NB4 (cell line): ENCODE measurements at places on chromosomes 1 and 21.

GRCh38 chr1:14516974-14517840, 81.3 kb upstream of the KAZN start:
- DNase-seq, result no peak

- DNase-seq, result no peak
Measured at GRCh38 chr21:25186273-25186672, 421.0 kb downstream of the MRPL39 start.

DNA sequence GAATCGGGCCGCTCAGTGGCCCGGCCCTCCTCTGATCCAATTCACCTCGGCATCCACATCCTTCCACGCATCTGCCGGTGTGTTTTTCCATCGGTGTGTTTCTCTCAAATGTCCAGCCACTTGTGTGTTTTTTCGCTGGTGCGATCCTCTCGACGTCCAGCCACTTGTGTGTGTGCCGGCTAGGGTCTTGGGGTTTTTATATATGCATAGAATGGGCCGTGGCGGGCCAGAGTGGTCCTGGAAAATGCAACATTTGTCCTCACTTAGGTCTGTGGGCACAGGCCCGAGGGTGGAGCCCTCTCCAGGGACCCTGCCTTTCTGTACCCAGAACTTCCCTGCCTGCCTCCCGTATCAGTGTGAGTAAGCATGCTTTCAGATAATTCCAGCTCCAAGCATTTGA, 1106.4 kb downstream of the AMY1C start:
- DNase-seq, result no peak

DNA sequence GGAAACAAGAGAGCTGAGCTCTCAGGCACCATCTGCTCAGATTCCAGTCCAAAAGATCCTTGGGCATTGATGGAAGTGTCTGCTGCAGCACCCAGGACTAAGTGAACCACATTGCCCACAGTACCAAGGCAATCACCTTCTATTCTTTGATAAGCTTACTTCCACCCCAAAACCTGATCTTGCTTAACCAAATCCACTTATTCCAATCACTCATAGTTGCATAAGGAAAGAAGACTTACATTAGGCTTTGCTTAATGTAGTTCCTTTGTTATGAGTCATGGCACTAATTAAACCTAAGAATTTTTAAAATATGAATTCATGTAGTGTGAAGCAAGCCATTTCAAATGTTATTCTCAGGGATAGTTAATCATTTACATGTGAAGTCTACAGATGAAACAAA, 84.5 kb downstream of the UCHL5 start:
- no peak for DNase-seq

- no peak for DNase-seq
Measured at GRCh38 chr1:18108299-18109057, 880 bp downstream of the IGSF21 start.

DNA sequence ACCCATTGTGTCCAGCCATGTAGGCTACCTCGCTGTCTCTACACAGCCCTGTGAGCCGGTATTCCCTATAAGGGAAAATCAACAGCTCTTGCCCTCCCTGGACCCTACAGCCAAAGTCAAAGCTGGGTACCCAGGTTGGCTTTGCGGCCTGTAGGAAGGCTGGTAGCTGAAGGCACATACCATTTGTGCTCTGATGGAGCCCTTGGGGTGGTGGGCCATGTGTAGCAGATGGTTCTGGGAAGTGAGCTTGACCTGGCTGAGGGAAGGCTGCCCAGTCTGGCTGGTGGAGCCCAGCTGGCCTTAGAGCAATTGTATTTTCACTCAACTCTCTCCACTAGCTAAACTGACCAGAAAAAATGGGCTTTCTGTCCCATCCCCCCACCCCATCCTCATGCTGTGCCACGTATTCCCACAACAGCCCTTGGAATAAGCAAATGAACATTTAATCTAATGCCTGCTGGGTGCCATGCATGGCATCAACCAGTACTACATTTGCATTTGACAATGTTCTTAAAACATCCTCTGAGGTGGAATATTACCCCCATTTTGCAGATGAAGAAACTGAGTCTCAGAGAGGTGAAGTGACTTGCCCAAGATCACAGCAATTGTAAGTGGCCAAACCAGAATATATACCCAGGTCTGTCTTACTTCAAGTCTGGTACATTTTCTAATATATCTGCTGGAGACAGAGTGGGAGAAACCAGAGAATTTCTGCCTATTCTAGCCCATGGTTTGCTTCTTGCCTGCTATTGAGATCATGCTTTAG, 56.8 kb downstream of the NDUFS5 start:
- no peak for DNase-seq

- DNase-seq, result no peak
Measured at GRCh38 chr1:84429231-84429630, 30.9 kb downstream of the DNASE2B start.

DNA sequence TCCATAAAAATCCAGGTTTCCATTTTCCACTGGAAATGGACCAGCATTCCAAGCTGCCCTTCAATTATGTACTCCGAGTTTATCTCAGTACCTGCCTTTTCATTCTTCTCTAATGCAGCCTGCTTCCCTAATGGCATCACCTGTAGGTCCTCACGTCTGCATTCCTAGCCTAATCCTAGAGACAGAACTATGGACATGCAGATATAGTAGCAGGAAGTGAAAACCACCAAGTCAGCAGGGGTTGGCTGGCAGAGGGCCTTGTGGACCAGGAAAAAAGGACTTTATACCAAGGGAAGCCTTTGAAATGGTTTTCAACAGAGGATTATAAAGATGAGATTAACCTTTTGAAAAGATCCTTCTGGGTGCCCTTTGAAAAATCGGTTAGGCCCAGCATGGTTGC, 135.7 kb upstream of the L1TD1 start:
- no peak for DNase-seq

DNA sequence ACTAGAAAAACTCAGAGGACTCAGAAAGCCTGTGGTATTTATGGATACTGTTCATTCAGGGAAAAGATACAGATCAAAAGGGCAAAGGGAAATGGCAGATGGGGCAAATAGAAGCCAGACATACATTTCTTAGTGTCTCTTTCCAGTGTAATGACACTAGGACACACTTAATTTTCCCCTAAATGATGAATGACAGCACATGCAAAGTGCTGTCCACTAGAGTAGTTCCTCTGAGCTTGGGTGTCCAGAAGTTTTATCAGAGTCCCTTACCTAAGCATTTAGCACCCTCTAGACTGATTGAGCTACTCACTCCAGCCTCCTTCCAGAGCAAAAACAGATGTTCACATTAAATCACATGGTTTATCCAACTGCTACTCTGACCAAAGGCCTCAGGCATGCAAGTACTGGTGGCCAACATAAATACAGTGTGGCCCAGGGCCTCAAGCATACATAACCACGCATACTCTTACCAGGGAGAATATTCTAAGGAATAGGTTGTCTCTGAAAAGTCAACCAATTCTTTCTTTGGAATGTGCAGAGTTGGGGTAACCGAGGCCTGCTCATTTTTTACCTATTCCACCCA, 166.9 kb downstream of the NCAM2 start:
- DNase-seq, result no peak

- no peak for DNase-seq
Measured at GRCh38 chr1:110752941-110753725, 78.4 kb upstream of the KCNA3 start.

- no peak for DNase-seq
Measured at GRCh38 chr1:232789651-232790050, 15.6 kb upstream of the MAP10 start.

DNA sequence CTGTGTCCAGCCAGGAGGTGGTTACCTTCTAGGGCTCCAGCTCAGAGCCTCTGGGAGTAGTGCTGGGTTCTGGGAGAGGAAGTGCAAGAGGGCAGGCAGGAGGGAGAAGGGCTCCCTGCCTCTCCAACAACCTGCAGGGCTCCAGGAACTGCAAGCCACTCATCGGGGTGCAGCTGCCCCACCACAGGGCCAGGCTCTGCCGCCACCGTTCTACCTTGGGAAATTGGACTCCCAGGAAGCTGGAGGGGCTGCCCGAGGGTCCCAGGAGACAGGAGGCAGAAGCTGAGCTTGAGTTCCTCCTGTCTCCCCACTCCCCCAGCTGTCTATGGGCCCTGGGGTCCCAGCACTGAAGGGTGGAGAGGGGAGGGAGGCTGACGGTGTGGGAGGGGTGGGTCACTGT, 7.4 kb upstream of the PRDM16 start:
- no peak for DNase-seq

DNA sequence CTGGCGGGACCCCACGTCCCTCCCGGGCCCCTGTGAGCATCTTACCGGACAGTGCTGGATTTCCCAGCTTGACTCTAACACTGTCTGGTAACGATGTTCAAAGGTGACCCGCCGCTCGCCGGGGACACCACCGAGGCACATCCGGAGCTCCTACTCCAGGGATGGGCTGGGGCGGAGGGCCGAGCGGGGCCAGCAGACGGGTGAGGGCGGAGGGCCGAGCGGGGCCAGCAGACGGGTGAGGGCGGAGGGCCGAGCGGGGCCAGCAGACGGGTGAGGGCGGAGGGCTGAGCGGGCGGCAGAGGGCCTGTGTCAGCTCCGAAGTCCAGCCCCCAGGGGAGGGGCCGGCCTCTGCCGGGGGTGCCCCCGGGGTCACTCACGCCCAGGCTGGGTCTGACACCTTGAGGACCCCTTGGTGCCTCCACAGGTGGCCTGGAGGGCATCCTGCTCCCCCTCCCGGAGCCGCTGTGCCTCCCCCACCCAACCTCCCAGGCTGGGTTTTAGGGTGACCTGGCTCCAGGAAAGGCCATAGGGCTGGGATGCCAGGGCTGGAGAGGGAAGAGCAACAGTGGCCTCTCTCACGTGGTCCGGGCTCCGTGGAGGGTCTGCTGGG, 5.7 kb upstream of the TTLL10 start:
- no peak for DNase-seq

GRCh38 chr1:111052246-111052645, 87.6 kb downstream of the DRAM2 start:
- no peak for DNase-seq

- DNase-seq, result peak; percentile 59
Measured at GRCh38 chr1:63557365-63557987, 34.2 kb downstream of the EFCAB7 start.

GRCh38 chr1:231694075-231694431, 67.5 kb downstream of the DISC1 start:
- no peak for DNase-seq

- DNase-seq, result no peak
Measured at GRCh38 chr1:901108-901859, 22.4 kb upstream of the SAMD11 start.

DNA sequence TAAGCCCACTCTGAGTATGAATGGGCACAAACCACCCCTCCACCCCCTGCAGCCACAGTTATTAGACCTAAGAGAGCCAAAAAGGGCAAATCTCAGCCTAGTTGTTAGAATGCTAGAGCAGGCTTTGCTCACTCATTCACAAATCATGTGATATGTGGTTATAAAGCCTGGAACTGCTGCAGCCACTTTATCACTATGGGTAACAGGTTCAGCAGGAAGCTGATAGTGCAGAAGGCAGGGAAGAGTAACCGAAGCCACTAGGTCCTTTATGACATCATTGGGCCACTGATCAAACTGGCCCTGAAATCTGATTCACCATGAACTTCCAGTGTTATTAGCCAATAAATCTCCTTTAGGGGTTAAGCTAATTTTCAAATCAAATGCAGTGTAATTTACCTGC, 134.7 kb downstream of the GRIK1 start:
- DNase-seq, result no peak

- no peak for DNase-seq
Measured at GRCh38 chr1:31843506-31843905, 27.7 kb upstream of the SPOCD1 start.

- no peak for DNase-seq
Measured at GRCh38 chr1:65830306-65830705, 37.6 kb downstream of the PDE4B start.

- DNase-seq, result no peak
Measured at GRCh38 chr1:27517907-27518718, 28.1 kb upstream of the WASF2 start.

DNA sequence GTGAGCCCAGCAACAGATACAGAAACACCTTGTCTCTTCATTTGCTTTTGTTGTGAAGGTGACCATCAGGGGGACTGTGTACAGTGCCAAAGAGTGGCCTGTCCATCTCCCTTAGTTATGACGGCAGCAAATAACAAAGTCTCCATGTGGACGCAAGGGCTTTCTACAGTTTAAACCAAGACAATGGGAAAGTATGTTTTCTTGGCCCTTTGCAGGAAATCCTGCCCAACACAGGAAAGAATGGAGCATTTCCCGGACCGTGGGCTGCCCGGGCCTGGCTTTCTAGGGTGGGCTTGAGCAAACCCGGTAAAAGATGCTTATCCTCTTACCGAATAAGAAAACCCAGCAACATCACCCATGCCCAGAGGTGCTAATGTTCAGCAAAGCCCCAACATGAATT, 87.3 kb downstream of the ZBTB18 start:
- DNase-seq, result no peak

DNA sequence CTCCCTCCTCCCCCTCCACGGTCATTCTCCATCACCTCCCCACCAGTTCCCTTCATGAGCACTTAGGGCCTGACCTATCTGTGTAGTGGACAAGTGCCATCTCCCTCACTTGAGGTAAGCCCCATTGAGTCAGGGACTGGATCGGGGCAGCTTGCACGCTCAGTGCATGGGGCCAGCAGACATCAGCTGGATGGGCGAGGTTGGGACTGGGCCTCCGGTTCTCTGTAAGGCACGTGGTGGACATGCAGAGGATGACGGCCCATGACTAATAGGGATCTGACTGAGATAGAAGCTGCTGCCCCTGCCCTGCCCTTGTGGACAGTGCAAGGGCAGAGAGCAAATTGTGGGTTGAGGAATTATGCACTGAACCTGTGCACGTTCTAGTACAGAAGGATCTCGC, 120.4 kb upstream of the C1orf174 start:
- DNase-seq, result no peak
